Thyroid gland (tissue), 4 donors: ENCODE measurements at places on chromosomes 2 and 18. TPM values are rescaled to one million over a fixed set of nuclear protein-coding genes. Genes with fewer than 3 reads are reported as not detected.

DNA sequence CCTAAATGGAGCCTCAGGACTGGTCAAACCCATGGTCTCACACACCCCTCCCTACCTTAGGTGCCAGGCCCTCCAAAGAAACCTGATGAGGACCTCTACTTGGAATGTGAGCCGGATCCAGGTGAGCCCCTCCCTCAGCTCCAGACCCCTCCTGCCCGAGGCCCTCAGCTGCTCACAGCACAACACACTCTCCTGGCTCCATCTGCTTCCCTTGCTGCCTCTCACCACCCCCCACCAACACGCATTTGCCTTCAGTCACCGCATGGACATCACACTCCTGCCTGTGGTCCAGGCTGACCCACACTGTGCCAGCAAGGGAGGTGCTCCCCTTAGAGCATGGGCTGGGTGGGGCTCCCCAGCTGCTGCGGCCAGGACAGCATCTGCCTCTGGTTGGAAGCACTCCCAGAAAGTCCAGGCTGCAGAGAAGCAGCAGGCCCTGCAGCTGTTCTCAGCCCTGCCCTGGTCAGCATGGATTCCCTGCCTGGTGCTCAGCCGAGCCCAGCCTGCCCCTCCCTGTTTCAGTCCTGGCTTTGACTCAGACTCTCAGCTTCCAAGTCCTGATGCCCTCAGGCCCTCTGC is 15.1 kb downstream of the SH2D6 start:
- peak; percentile 93 for DNase-seq

DAW1 gene
- not detected for total RNA-seq

GRCh38 chr2:45330637-45331409 is 280.2 kb downstream of the SRBD1 start:
- DNase-seq, result no peak

PSD4 gene
- 119 TPM for total RNA-seq

IL36RN gene
- not detected for total RNA-seq
